BJ (cell line): ENCODE measurements at places on chromosomes 6 and 20. TPM values are rescaled to one million over a fixed set of nuclear protein-coding genes. Genes with fewer than 3 reads are reported as not detected.

DNA sequence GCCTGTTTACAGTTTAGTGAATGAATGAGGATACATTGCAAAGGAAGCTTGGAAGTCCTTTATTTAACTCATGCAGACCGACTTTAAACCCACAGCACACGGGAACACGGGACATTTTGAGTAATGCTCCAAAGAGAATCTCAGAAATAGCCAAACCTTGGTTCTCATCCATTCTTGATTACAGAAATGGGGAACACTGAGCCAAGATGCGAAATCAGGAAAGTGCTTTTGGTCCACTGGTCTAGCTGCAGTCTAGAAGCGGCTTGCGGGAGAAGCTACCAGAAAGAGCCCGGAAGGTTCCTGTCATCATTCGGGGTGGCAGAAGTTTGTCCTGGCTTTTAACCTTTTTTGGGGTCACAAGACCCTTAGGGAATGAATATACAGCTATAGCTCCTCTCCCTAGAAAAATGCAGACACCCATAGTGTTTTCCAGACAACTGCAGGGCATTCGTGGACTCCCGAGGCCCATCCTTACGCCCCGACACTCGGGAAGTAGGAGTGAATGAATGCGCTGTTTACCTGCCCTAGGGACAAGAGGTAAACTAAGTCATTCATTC lies 475 bp upstream of the TMEM181 start:
- no peak for DNase-seq

- DNase-seq: no peak
These were observed 1.5 kb downstream of the ARID1B start for GRCh38 chr6:156778454-156779205.

DNA sequence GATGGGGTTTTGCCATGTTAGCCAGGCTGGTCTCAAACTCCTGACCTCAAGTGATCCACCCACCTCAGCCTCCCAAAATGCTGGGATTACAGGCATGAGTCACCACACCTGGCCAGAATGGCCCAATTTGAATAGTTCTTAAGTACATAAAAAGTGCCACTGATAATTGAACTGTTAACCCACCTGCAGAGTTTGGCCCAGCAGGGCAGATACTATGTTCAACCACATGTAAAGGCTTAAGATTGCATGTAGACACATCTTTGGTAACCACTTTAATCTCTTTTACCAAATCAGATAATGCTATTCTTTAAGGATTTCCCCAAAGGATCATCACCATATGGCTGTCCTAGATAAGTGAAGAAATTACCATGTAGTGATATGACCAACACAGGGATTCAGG lies 21.3 kb upstream of the SGK1 start:
- no peak for DNase-seq

DSP gene
- 11.0 and 12.7 TPM in 2 replicates for polyA plus RNA-seq

ANKRD6 gene
- polyA plus RNA-seq: 0.61 and 1.1 TPM in 2 replicates

GRCh38 chr6:28282926-28283325 lies 1.6 kb downstream of the PGBD1 start:
- no peak for DNase-seq

HRH3 gene
- not detected in 2 replicates for polyA plus RNA-seq

DNA sequence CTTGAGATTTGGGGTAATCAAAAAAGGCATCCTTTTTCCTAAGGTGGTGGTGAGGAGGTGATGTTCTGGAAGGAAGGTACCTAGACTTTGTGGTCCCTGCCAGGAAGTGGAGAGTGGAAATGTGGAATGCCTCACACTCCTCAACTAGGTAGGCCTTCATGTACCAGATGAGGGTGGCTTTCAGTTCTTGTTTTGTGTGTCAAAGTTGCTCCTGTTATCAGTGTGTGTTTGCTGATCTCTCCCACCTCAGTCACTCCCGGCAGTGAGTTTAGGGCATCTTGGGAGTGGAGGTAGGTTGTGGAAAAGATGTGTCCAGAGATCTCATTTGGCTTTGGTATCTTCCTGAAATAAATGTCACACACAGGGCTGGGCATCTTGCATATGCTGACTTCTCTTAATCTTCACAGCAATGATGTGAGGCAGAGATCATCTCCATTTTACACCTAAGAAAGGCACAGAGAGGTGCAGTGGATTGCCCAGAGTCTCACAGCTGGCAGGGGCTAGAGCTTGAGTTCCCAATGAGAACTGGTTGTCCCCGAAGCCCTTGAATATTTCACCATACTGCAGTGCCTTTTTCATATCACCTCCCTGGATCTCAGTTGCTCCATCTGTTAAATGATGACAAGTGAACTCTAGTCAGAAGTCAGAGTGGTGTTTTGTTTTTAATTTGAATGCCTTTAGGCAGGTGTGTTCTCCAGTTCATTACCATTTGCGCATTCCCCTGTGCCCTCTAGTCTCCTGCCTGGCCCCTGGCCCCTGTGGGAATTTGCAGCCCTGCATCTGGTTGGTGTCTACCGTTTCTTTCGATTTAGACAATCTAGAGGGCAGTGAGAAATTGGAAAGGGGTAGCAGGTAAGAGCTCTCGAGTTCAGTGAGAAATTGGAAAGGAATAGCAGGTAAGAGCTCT lies 2.9 kb downstream of the PKIG start:
- no peak for DNase-seq

DNA sequence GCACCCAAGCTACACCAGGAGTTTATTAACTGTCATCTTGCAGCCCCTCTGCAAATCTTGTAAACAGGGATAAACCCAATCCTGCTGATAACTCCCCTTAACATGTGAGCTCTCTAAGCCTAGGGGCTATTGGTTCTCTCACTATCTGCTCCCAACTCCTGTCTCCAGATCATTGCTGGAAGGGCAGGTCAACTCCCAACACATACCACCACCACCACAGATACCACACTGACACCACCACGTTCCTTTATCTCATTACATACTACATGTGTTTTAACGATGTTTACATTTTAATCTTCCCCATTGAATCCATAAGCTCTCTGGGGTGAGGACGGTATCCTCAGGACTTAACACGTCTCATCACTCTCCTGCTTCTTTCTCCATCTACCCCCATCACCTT lies 51.8 kb downstream of the SIM1 start:
- DNase-seq: no peak

SIRT5 gene
- 4.6 and 7.2 TPM in 2 replicates for polyA plus RNA-seq

MYCT1 gene
- polyA plus RNA-seq: 0.02 and 0.04 TPM in 2 replicates

STMND1 gene
- 0.05 and 0.16 TPM in 2 replicates for polyA plus RNA-seq

ULBP1 gene
- polyA plus RNA-seq: 2.6 TPM in 2 replicates

DNA sequence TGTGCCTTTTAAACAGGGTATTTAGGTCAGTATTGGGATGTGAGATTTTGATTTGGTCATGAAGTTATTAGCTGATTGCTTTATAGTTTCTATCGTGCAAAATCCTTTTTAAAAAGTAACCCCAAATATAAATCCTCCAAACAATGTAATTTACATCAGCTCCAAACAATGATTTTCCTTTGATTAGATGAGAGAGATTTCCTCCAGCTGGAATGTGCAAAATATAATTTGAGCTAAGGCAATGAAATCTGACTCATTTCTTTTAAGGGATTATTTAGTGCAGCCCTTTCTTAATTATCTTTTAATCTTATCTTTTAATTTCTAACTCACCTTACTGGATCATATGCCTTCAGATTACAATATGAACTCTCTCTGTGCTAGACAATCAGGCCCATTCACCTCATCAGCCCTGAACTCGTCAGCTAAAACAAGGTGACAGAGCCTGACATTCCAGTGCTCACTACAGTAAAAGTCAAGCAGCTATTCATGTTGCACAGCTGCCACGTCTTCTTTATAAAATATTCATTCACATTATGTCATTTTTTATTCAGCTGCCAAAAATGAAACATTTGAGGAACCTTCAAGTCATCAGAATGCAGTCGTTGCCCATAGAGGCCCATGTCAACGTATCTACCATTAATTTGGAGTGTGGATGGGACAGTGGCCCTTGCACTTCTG lies 440.1 kb downstream of the CBLN4 start:
- DNase-seq: no peak

PTCRA gene
- not detected in 2 replicates for polyA plus RNA-seq

GRCh38 chr6:4496284-4496683 lies 279.9 kb upstream of the CDYL start:
- no peak for DNase-seq

GRCh38 chr20:34249291-34249690 lies 8.1 kb downstream of the ASIP start:
- no peak for DNase-seq

DNA sequence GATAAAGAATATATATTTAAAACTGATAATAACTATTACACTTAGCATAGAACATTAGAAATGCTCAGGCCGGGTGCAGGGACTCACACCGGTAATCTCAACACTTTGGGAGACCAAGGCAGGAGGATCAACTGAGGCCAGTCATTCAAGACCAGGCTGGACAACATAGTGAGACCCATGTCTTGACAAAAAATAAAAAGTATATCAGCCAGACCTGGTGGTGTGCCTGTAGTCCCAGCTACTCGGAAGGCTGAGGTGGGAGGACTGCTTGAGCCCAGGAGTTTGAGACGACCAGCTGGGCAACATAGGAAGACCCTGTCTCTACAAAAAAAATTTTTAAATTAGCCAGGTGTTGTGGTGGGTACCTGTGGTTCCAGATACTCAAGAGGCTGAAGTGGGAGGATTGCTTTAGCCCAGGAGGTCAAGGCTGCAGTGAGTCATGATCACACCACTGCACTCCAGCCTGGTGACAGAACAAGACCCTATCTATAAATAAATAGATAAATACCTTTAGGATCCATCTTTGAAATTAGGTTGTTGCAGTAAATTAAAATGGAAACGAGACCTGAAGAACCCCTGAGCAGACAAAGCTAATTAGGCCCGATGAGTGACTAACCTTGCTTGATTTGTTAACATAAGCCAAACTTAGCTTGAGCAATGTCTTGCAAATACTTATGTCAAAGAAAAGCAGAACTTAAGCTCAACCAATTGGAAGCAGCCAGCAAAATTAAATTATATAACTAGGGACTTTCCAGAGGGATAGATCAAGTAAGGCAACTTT lies 75.8 kb upstream of the E2F3 start:
- DNase-seq: no peak

GRCh38 chr20:57927376-57927775 lies 217.6 kb upstream of the PMEPA1 start:
- no peak for DNase-seq

DNA sequence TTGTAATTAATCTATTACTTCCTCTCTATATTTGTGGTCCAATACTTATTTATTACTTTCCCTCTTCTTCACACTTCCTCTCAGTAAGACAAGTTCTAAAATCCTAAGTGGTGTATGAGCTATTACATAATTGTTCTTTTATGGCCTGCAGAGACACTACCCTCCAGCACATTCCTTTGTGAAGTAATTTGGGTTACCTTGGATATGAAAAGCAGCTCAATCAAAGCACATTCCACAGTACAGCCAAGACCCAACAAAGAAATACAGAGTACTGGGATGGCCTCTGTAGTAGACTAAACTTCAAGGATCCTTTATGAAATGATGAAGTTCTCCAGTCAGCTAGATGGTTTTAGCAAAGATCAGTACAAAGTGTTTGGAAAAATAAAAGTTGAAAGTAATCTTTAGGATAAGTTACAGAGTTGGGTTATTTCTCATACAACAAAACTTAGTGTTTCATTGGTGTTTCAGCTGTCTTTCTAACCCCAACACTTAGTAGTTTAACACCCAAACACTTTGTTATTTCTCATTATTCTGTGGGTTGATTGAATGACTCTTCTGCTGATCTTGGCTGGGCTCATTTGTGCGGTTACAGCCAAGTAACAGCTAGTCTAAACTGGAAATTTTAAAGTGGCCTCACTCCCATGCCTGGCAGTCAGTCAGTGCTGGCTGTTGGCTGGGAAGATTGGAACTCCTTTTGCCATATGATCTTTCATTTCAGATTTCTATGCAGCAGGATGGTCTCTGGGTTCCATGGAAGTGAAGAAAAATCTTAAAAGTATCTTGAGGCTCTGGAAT lies 161.5 kb upstream of the POU3F2 start:
- no peak for DNase-seq

DNA sequence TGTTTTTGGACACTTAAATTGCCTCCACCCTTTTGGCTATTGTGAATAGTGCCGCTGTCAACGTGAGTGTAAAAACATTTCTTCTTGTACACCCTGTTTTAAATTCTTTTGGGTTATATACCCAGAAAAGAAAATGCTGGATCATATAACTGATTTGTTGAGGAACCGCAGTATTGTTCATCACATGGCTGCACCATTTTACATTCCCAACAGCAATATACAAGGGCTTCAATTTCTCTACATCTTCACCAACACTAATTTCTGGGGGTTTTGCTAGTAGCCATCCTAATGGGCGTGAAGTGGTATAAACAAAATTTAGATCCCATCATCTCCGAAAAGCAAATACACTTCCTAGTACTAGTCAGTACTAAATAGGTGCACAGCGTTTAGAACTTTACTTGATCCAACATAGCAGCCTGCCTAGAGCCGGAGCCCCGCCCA lies 579 bp upstream of the BPHL start:
- no peak for DNase-seq

C20orf96 gene
- 4.8 and 5.5 TPM in 2 replicates for polyA plus RNA-seq

DNA sequence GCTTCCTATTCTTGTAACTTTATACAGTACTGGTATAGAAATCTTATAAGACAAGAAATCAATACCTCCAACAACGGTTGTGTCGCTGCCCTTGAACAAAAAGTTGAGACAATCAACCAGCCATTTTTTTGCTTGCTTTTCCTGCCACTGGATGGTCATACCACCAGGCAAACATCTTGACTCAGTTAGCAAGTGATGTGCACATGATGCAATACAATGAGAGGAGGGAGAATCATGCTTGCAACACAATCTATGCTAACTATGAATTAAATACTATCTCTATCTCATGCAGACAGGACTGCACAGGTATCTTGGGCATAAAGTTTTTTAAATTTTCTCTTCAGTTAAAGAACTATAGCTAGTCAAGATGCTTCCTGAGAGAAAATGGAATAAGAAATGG lies 877.7 kb upstream of the CITED2 start:
- no peak for DNase-seq

GRCh38 chr6:13485303-13485702 lies 2.1 kb downstream of the GFOD1 start:
- DNase-seq: no peak

GSTA2 gene
- polyA plus RNA-seq: not detected in 2 replicates

FAM83B gene
- polyA plus RNA-seq: not detected in 2 replicates

GRCh38 chr20:34754611-34755010 lies 50.5 kb downstream of the TP53INP2 start:
- DNase-seq: no peak

DNA sequence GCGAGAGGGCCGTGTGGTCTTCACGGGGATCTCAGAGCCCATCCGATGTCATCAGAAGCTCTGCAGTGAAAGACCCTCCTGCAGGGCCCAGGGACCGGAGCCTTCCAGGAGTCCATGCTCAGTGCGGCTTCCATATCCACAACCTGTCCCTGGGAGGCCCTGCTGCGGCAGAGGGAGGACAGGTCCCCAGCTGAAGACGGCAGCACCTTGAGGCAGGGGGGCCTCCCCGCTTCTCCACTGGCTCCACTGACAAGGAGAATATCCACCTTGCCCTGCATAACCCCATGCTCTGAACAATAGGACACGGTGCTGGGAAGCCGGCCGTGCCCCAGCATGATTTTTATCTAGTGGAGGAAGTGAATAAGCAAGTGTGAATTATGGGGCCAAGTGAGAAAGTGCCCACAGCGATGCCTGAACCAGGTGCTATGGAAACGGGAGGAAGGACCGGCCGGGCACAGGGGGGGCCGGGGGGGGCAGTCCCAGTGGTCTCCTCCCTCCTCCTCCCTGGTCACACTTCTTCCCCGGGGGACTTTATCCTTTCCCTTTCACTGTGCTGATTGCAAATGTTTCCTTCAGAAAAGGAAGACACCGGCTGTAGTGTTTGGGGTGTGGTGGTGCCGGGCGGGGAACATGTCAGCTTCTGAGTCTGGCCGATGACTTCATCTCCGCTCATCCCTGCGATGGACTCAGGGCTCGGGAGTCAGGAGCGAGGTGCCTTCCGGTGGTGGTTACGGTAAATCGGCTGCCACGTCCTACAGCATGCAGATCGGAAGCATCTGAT lies 225.1 kb downstream of the ERMARD start:
- no peak for DNase-seq
